COR-L47 (cell line): ENCODE measurements at places on chromosomes 7 and 10.

DNA sequence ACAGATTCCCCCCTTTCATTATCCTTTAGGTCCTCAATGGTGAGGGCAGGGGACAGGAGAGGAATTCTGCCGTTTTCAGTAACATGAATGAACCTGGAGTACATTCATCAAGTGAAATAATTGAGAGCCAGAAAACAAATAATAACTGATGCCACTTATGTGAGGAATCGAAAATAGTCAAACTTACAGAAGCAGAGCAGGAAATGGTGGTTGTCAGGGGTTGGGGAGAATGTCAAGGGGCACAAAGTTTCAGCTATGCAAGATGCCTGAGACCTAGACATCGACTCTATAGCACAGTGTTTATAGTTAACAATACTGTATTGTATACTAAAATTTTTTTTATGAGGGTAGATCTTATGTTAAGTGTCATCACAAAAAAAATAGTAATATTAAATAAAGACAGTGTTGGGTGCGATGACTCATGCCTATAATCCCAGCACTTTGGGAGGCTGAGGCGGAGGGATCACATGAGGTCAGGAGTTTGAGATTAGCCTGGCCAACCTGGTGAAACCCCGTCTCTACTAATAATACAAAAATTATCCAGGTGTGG is 1219.8 kb downstream of the GATA3 start:
- no peak for DNase-seq

DNA sequence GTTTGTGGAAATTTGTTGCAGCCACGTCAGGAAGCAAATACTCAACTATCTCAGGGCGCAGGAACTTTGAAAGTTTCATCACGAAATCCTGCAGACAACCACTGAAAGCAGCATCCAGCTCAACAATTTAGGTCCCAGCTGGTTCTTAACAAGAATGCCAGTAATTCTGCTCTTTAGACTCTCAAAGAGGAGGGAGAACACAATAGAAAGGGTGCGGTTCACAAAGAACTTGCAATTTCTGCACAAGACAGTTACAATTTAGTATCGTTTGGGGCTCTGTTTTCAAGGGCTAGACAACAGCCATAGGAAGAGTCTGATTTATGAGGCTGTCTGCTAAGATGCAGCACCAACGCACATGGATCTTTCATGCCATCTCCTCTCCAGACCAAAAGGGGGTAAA is 223.1 kb downstream of the FGFR2 start:
- DNase-seq, result no peak

GRCh38 chr7:91280185-91280584 is 16.0 kb downstream of the FZD1 start:
- DNase-seq, result no peak

DNA sequence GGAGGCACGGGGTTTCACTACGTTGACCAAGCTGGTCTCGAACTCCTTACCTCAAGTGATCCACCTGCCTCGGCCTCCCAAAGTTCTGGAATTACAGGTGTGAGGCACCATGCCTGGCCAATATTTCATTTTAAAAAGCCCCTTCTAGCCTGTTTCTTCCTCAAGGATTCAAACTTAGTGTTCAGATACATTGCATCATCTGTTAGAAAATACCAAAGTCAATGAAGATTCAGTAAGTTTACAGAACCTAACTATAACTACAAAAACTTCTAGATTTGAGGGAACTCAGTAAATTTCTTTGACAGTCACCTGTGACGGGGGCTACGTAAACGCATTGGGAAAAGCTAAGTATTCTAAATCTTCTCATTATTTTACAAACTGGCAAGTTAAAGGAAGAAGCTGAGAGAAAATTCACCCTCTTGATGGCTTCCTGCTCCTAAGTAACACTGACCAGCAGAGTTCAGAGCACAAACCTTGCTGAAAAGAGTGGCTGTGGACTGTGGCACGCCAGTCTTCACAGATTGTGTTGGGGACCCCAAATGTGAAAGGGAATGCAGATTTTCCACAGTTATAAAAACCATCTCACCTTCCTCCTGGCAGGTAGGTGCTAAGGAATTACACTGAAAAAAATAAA is 162.2 kb downstream of the PKD1L1 start:
- DNase-seq, result no peak

GRCh38 chr10:43676901-43677300 is 28.2 kb upstream of the ZNF32 start:
- no peak for DNase-seq

DNA sequence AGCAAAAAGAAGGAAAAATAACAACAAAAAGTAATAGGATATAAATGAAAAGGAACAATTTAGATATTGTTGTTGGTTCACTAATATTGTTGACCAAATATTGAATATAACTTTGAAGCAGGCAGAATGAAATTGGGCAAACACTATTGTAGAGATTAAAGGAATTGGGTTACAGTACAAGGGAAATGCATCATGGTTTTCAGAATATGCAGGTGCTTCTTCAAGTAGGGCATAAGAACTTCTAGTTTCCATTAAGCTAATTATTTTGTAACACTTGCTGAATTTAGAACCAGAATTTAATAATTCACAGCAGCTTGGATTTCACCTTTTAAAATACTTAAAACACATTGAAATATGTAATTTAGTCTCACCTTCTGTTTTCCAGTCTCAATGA is 36.5 kb downstream of the RPA3 start:
- no peak for DNase-seq

DNA sequence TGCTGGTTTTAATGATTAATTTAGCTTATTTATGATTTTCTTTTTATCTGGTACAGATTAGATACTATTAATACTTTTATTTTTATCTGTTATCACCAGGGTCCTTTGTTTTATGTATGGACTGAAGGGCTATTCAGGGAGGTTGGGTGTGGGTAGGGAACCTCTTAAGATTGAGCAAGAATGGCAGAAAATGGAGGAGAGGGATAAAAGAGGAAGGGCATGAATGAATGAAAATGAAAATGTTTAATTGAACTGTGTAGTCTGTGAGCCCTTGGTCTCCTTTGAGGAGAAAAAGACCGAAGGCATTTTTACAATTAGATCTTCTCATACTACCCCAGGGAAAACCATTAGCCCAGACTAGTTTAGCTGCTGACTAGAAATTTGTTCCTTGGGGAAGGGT is 93.1 kb downstream of the CDK14 start:
- DNase-seq, result no peak
